ENCODE measurements at places on chromosomes 16 and 17.

GRCh38 chr16:4172070-4172469 is 55.8 kb upstream of the ADCY9 start:
- no peak for DNase-seq

DNA sequence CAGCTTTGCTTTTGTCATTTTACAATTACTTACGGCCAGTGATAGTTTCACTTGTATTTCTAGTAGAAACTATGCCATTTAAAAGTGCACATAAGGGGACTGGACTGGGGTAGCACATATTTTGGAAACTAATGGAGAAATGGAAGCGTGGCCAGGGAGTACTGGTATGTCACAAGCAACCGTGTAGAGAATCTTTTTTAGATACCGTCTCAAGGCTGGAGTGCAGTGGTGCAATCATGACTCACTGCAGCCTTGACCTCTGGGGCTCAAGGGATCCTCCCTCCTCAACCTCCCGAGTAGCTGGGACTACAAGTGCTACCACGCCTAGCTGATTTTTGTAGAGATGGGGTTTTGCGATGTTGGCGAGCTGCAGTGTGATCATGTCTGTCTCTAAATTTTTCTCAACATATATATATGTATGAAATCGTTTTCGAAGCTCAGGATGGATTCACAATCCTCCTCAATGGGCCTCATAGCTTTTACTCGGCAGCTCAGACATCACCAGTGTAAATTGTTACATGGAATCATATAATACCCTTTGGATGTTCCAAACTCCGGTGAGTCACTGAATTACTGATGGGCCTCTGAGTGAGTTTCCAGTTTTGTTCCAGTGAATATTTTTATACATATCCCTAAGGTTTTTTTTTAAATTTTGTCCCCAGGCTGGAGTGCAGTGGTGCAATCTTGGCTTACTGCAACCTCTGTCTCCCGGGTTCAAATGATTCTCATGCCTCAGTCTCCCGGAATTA is 51.7 kb downstream of the ZNF778 start:
- DNase-seq: no peak

DNA sequence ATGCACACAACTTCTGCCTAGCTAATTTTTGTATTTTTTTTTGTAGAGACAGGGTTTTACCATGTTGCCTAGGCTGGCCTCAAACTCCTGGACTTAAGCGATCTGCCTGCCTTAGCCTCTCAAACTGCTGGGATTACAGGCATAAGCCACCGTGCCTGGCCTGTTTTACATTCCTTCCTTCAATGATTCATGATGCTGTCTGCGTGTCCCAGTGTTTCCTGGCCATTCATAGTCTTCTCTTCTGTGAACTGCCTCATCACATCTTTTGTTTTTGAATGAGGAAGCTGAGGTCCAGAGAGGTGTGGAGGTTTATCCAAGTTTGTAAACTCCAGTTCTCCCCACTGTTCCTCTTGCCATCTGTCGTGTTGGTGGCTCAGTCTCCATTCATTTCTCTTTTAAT is 64.5 kb upstream of the MED9 start:
- no peak for DNase-seq

- DNase-seq: no peak
Measured at GRCh38 chr16:83903751-83904150, 4.8 kb downstream of the MLYCD start.

GRCh38 chr16:57144027-57144426 is 41.8 kb downstream of the PSME3IP1 start:
- DNase-seq: no peak

GRCh38 chr17:74390680-74391653 is 23.7 kb downstream of the GPR142 start:
- no peak for DNase-seq

GRCh38 chr17:42184713-42185620 is at the start of gene HCRT:
Gene HCRT, minus strand, starts transcription at chr17:42185452. Its CDS starts 87 bp downstream, at chr17:42185365.
- no peak for DNase-seq

DNA sequence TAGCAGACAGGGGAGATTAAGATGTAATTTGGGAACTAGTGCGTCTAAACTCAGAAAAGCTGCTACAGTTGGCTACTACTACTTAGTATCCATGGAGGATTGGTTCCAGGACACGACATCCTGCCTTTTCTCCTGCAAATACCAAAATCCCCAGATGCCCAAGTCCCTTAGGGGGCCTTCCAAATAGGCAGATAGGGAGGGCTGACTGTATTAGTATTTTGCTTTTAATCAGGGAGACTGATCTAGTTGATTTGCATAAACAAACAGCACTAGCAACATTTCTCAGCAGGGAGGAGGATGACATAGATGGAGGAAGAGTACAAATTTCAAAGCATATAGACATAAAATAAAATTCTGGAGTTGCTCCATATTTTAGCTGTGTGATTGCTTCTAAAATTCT is 621.6 kb upstream of the GOT2 start:
- DNase-seq: no peak

DNA sequence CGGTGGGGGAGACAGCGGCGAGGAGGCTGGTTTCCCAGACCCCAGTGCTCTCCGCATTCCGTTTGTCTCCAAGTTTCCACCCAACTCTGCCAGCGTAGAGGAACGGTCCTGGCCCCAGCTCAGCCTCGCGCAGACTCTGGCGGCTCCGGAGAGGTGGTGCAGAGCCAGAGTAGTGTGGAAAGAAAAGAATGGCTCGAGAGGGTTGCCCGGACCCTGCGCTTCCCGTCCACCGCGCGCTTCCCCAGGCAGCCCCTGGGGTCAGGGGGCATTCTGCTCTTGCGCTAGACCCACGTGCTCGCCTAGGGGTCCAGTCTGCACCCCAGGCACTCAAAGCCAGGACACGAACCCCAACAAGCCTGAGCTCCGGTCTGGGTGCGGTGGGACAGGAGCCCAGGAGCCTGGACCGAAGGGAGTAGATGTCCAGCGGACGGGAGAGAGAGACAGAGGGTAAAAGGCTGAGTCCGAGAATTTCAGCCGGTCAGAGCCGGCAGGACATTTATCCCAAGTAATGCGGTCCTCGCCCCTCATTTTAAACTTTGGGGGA is 3.8 kb downstream of the PMP22 start:
- no peak for DNase-seq

- DNase-seq: no peak
Measured at GRCh38 chr17:16002708-16003260, 3.2 kb downstream of the TTC19 start.

DNA sequence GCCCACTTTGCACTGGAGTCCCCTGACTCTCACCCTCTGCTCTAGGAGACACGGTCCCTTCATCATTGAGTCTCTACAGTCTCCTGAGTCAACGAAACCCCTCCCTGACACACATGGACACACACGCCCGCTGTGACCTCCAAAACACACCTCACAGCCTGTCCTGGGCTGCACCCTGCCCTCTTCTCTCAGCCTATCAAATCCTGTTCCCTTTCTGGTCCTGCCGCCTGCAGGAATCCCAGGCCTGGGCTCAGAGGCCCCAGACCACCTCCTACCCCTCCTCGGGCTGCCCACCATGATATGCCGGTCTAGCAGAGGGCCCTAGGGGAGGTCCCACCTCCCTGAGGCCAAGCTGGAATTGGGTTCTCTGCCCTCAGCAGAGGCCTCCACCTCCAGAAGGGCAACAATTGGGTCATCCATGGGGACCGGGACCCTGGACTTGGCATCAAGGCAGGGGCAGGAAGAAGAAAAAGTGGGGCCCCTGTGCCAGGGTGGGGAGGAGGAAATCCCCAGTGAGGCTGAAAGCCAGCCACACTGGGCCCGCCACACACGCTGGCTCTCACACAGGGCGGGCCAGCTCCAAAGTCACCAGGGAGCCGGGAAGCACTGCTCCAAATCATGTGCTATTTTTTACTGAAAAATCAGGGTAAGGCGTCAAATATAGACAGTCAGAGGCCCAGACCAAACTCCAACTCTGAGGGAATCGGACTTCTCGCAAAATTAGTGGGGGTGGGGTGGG is 3.4 kb downstream of the PPP1R9B start:
- no peak for DNase-seq

DNA sequence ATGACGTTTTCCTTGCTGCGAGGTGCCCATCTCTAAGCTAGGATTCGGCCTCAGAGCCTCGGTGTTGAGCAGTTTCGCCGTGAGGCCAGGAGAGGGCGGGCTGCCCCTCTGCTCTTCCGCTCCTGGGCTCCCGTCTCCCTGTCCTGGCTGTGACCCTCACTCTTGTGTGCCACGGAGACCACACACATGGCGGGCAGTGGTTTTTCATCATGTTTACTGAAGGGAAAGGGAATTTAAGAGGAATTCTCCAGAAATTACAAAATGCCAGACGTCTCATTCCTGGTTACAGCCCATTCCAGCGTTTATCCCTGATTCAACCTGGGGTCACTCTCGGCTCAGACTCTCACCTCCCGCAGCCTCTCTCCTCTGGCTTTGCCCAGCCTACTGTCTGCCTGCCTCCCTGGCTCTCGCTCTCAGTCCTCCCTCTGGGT is 96.8 kb upstream of the ELAC2 start:
- DNase-seq: no peak

DNA sequence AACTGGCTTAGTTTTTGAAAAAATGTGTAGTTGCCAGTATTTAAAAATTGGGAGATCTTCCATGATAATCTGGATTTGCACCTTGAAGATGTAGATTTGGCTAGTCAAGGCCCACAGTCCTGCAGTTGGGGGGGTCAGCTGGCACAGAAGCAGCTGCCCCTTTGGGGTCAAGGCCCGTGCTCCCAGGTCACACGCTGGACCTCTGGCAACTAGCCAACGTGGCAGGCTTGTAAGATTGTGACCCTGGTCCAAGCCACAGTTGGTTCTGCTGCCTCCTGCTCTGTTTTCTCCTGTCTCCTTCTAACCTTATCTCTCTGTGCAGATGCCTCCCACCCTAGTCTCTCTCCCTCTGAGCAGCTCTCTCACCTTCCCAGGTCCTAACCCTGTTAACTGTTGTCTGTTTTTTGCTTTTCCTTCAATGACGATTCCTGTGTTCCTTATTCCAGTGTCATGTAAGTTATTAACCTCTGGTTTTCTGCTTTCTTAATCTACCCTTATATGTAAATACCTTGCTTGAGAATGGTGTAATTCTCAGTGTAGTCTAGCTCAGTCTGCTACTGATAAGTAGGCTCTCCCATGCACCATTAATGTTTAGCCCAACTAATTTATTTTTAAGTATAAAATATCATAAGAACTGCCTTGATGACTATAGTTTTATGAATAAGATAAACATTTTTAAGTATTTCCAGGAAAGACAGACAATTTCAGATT is 27.9 kb downstream of the CLEC16A start:
- DNase-seq: no peak

DNA sequence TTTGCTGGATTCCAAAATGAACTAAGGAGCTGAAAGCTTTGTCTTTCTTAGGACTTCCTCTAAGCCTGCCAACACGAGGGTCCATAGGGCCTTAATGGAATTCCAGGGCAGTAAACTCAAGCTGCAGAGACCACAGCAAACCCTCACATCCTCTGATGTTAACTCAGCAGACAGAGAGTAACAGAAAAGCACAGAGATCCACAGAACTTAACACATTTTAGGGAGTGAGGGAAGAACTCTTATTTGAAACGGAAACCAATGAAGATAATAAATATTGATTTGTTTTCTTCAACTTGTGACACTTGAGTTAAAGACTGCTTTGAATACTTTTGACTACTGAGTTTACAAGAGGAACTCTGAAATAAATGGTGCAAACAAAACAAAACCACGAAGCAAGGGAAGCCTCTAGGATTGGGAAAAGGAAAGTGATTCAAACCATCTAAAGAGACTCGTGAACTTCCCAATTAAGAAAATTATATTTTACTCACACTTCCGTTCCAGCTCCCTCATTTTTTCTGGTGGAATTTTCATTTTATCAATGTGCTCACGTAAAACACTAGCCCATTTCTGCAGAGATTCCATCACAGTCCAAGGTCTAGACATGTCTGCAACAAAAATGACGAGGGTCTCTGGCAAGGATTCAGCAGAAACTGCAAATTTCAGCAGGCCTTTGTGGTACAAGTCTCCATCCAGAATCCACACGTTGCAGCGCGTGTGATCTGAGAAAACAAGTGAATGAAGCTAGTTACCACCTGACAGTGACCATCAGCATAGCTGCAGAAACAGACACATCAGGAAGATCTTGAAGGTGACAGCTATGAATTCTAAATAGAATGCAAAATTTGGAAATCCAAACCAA is 9.2 kb downstream of the DYNC1LI2 start:
- DNase-seq: no peak

- no peak for DNase-seq
Measured at GRCh38 chr17:63029541-63029940, 63.5 kb downstream of the TANC2 start.

DNA sequence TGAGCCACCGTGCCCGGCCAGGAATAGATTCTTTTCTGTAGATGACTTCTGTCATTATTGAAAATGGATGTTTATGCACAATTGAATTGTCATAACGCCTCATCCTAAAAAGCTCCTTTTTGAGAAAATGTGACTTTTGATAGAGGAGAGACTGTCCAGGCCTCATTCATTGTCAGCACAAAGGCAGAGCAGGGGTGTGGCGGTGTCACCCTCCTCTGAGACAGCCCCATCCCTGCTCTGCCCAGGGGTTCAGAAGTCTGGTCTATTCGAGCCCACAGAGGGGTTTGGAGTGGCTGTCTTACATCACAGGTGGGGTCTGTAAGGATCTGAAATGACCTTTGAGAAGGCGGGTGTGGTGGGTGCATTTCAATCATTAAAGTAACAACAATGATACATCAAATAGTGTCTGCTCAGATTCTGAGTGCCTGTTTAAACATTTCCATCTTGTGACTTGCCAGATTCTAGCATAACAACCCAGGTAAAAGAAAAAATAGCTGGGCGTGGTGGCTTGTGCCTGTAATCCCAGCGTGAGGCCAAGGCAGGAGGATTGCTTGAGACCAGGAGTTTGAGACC is 161.0 kb downstream of the SEC14L1 start:
- DNase-seq: no peak

GRCh38 chr17:22692066-22692805 is 999.9 kb downstream of the KCNJ18 start:
- no peak for DNase-seq

DNA sequence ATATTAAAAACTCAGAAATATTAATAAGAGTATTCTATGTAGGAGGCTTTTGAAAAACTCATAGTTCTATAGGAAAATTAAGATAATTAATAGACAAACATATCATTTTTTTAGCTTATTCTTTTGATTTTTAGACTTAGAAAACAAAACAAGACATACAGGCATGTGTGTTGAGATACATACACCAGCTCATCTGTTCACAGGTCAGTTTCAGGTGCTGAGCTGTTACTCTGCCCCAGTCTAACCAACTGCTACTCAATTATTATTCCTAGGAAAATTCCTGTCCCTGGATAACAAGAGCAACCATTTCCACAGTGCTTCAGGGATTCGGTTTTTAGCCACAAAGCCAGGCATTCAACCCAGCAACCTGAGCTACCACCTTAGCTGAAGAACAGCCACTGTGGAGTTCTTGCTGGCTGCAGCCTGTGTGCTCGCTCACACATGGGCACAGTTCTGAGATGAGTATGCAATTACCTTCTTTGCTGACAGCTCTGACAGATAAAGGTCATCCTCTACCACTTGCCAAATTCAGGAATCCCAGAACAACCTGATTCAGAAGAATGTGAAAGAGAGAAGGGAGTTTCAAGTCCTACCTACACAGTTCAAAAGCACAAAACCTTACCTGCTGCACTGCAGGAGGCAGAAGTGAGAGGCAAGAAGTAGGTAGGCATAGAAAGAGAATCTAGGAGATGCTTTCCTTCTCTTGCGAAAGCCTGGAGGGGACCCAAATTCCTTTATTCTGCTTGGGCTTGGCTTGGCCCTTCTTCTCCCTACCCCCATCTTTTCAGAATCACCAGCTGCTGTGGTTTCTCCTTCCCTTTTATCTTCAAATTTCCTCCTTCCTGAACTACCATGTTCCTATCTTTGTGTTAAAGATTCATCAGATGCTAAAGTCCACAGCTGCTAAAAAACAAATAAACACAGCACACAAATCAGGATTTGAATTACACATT is 62.7 kb downstream of the TEX2 start:
- DNase-seq: no peak

Data from cortex of kidney (tissue), 1 donor.